Cardiac muscle cell (in vitro differentiated cells and primary cell): ENCODE measurements at places on chromosomes 5 and 9.

DNA sequence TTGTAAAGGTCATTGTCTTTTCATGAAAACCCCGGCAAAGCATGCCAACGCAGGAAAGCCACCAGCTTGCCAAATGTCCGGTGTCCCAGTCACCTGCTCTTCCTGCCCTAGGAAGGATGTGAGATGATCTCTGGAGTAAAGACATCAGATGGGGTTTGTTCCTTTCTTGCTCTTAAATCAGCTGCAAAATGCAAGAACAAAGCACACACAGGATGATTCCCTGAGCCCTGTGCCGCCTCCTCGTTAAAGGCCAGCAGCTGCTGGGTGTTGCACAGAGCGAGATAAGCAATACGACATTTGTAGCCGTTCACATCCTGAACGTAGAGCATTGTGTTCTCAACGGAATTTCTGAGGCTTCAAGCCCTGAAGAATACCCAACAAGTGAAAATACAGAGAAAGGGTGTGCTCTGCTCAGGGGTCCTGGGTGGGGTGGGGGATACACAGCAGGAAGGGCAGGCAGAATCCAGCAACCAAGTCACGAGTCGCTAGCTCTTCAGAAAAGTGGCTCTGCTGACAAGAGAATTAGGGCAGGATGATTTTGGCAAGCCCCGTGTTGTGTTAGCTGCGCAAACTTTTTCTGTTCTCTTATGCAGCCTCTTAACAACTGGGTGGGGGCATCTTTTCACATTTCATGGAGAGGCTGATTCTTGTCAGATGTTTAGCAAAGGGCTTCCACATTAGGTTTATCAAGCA is 229.2 kb upstream of the MAP3K1 start:
- peak; percentile 41 for DNase-seq

DNA sequence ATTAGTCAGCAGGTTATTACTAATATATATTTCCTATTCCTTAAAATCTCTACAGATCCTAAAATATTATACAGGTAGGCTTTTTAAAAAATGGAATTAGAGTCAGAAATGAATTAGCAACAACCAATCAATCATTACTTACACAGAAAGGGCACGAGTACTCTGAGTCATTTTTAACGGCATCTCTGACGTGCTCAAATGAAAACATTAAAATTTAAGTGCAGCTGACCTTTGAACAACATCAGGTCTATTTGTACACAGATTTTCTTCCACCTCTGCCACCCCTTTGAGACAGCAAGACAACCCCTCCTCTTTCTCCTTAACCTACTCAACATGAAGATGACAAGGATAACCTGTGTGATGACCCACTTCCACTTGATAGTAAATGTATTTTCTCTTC is 19.1 kb downstream of the AUH start:
- DNase-seq = no peak

GRCh38 chr5:20959347-20959746 is 971.3 kb upstream of the CDH18 start:
- DNase-seq = no peak

DNA sequence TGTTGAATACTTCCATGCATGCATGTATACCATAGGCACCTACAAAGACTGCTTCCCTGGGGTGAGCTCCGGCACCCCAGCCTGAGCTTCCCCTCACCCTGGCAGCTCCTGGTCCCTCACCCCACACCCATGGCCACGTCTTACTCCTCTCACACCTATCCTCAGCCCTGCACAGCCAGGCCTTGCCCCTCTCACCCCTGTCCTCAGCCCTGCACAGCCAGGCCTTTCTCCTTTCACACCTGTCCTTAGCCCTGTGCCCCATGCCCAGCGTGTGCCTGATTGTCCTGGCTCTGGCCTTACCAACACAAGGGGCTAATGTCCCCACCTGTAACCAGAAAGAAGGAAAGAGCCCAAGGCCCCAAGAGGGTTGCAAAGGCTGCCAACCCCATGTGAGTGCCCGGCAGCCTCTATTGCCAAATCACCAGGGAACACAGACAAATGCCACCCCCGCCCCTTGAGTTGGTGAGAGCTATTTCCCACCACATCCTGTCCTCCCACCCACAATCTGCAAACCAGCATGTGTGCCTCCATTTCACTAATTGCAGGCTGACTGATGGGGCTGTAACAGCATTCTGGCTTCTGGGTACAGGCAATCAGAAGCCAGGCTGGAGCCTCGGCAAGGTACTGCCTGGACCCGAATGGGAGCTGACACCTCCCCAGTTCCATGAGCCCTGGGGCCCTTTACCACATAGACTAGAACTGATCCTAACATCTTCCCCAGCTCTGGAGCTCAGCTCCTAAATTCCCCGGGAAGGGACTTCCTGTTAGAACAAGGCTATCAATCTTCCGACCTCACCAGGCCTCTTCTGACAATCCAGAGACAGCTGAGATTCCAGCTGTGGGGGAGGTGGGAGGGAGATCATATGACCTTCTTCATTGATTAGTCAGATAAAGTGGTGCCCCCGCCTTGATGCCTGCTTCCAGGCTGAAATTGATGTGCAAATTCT is 78.2 kb downstream of the FAM114A2 start:
- DNase-seq = no peak

DNA sequence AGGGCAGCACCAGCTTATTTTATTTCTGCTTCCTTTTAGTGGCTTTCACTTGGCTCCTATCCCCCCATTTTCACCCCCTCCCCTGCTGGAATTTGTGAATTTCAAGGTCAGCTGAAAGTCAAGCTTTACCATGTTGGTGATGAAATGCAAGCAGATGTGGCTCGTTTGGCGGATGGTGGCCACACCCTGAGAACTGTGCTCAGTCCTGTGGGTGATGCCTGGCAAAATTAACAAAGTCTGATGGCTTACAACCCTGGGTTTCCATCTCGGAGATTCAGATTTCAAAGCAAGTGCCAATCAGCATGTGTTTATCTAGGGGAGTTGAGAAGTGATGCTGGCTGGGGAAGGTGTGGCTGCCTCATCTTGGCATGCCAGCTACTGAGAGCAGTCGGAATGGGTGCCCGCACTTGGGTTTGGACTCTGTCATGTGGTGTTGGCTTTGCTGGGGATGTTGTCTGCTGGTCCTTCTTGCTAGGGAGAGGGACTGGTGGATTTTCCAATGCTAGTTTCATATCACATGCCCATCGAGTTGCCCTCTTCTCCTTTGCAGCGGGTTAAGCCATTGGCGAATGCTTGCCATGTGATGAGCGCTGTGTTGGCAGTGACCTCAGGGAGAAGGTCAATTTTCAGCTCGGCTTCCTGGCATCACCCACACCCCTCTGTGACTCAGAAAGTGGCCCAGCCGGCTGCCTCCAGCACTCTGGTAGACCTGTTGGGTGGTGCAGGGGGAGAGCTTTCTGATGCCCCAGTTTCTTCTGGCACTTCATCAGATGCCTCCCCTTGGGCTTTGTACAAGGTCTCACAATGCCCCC is 77.0 kb upstream of the PITX1 start:
- DNase-seq = no peak

- DNase-seq = no peak
These were observed 29.7 kb downstream of the DAPK1 start for GRCh38 chr9:87527211-87527916.
